ENCODE measurements at places on chromosomes 5 and 9.

DNA sequence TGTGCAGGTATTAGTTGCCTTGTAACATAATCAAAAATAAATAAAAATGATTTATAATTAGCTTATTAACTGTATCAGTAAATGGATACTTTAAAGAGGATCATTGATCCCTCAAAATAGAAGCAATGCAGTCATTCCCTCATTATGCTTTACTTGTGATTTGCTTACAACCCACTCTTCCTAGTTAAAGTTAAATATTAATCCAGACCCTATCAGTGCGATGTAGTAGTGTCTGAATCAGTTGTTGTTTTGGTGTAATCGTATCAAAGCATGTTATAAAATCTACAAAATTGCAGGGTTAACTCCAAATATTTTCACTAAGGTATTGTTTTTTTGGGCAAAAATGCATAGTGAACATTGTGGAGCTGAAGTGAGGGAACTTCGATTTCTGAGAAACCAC lies 17.6 kb downstream of the TENT4A start:
- no peak for DNase-seq

DNA sequence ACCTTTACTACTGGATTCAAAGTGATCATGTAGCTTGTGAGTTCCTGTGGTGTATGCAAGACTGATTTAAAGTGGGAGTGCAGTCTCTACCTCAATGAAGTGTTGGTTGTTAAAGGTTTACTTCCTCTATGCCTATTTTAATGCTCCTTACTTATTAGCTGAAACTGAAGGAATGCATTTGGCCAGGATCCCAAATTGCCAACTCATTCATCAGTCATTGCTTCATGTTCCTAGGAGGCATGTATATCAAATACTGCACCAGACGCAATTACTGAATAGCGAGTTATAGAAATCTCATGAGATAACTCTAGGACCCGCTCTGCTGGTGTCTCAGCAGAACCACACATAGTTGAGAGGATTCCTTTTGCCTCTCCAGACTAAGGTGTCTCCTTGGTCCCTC lies 143.0 kb upstream of the RPS23 start:
- no peak for DNase-seq

DNA sequence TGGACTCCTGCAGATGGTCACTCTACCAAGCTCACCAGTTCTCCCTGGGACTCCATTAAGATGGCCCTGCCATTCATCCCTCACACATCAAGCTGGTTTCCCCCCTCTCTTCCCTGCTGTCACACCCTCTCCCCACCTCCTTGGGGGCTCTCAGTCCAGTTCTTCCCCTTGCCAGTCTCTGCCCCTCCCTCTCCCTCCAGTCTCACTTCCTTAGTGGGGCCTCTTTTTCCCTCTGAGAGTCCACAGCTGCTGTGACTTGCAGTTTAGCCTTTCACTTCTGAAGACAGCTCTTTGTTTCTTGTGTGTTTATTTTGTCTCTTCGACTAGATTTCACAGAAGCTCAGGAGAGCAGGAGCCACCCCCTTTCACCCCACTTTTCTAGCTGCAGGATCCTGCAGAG lies 10.5 kb downstream of the DOCK2 start:
- peak; percentile 48 for DNase-seq

DNA sequence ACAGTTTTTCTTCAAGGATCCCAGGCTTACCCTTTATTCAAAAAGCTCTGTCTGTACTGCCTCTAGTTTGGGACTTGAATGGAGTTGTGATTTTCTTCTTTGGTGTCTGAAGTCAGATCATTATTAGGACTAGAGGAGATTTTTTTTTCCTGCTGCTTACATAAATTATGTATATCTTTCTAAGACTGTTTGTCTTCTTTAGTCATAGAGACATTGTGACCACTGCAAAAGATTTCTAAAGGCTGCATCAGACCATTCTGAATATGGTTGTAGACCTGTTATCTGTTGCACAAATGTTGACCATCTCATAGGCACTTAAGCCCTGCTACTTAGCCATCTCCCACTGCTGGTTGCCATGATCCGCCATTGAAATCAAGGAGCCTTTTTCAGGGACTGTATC lies 238.5 kb upstream of the SMARCA2 start:
- DNase-seq, result no peak

- no peak for DNase-seq
Observed at GRCh38 chr9:6109986-6110385, 94.6 kb upstream of the RANBP6 start.

- no peak for DNase-seq
Observed at GRCh38 chr5:103114440-103114839, 5.5 kb downstream of the GIN1 start.

GRCh38 chr5:110441035-110441434 lies 285.4 kb downstream of the TMEM232 start:
- peak; percentile 10 for DNase-seq

GRCh38 chr5:152884006-152884405 lies 478.9 kb upstream of the NMUR2 start:
- DNase-seq, result no peak

GRCh38 chr5:33272288-33272687 lies 168.5 kb upstream of the TARS1 start:
- DNase-seq, result no peak

GRCh38 chr5:157596487-157596886 lies 20.9 kb upstream of the ADAM19 start:
- no peak for DNase-seq

DNA sequence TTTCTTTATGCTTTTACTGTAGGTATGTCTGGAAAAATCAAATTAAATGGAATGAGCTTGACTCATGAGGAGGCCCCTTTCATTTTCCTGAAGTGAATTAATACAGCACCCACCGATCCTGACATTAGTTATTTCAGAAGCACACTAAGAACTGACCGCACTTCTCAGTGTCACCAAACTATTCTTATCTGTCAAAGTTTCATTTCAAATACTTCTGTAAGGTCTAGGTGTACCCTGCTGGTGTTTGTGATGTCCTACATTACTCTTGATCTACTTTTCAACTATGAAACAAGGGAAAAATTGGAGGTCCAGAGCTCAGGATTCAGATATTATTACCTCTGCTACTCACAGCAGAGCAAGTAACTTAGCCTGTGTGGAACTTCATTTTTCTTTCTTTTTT lies 1.8 kb upstream of the TEK start:
- DNase-seq, result no peak

- no peak for DNase-seq
Observed at GRCh38 chr9:18319918-18320445, 154.0 kb upstream of the ADAMTSL1 start.
